SK-MEL-5 (cell line): ENCODE measurements at places on chromosomes 1 and 21.

GRCh38 chr1:241834733-241835377 lies 13.1 kb upstream of the EXO1 start:
- peak; percentile 69 for DNase-seq

DNA sequence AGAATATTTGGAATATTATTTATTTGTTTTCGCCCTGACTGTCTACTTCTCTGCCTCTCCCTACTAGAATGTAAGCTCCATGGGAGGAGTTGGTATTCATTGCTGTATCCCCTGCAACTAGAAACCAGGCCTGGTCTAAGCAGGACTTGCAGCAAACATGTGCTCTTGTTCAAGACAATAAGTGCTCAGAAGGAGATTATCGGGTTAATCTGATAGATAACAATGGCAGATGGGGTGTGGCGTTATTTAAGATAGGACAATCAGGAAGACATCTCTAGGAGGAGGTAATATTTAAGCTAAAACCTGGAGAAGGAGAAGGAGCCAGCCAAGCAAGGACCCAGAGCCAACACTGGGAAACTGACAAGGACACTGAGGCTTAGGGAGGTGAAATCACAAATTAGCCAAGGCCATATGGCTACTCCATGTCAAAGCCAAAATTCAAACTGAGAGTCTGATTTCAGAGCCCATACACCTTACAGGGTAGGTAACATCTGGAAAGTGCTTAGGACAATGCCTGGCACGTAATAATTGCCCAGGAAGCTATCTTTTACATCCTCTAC lies 41.5 kb downstream of the STYXL2 start:
- no peak for DNase-seq

GRCh38 chr1:79599257-79599656 lies 592.7 kb upstream of the ADGRL4 start:
- no peak for DNase-seq

- peak; percentile 10 for DNase-seq
Observed at GRCh38 chr1:232538224-232538942, 91.5 kb downstream of the SIPA1L2 start.

DNA sequence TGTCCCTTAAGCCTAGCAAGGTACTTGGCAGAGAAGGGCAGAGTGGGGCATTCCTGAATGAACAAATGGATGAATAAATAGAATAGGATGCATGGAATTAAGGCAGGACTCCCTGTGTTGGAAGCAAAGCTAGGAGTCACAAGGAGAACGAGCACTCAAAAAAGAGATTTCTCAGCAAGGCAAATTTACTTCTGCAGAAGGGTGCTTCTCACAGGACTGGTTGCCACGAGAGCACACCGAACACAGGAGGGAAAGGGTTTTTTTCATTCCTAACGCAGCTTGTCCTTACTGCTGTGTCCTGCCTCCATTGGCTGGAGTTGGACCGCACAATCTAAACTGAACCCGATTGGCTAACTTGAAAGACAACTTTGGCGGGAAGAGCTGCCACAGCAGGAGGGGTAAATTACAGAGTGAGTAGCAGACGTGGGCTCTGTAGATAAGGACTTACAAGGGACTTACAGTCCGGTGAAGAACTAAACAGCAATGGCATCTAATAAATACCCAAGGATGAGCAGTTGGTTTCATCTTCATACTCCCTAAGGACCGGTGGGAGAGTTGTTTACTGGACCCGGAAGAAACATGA lies 52.4 kb downstream of the KIF26B start:
- DNase-seq = no peak

GRCh38 chr1:162003830-162004215 lies 19.8 kb downstream of the OLFML2B start:
- DNase-seq = no peak

DNA sequence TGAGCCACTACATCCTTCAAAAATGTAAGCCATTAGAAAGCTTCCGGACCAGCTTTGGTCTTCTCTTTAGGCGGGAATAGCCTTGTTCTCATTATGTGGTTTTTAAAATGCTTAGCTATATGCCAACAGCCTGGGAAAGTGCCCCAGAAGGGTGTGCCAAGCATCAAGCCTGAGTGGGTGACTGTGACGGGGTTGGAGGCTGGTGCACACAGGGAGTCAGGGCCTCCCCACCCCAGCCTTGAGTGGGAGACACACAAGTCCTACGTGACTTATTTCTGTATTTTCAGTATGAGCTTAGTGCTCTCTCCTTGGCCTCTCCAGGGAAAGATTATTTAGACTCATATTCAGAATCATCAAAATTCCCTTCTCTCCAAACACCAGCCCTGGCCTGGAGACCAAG lies 9.8 kb downstream of the UBASH3A start:
- no peak for DNase-seq
